Spleen (tissue), 13 donors: ENCODE measurements at places on chromosomes 6 and 20.
A peak's percentile ranks its signal among the peaks of the same experiment; 100 is the strongest.

DNA sequence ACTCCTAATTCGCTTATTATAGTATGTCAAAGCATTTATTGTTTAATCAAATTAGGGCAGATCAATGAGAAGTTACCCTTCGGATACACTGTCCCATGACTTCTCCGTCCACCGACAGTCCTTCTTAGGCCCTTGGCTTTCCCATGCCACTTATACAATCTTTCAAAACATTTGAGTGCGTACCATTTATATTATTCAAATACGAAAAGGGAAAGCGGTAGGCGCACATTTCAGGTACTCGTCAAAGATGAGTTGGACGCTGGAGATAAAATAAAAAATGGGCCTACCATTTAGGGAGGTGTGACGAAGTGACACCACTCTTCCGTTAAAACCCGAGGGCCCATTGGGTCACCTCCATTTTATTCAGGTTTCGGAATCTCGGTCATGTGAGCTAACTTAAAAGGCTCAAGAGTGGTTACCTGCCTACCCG lies 542 bp upstream of the AFG1L start:
- no peak for DNase-seq

GRCh38 chr20:9566977-9567376 lies 52.6 kb downstream of the LAMP5 start:
- no peak for DNase-seq

DNA sequence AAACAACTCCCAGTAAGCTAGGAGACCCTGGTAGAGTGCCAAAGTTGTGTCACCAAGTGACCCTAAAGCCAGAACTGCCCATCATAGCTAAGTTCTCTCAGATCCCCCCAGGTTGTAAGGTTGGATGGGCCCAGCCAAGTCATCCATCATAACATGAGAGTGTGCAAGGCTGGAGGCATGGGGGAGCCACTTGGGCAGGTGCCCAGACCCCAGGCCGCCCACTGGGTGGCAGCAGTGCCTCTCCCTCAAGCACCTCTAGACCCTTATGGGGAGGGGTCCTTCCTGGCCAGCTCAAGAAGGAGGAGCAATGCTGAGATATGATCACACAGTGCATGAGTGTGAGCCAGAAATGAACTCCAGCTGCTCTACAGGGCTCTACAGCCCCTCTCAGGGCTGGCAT lies 154.5 kb downstream of the MYLK4 start:
- no peak for DNase-seq

DNA sequence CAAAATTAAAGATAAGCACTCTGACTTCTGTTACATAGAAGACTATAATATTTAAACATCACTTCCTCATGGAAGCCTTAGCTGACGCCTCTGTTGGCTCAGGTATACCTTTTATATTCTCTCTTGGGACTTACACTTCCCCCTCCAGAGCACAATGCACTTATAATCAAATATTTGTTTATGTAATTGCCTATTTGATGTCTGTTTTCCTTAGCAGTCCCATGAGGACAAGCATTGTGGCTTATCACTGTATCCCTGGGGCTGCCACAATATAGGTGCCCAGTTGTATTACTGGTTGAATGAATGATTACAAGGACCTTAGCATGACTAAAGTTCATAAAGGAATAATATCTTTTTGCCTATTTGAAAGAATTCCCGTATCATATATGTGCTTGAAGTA lies 186.7 kb upstream of the VGLL2 start:
- DNase-seq, result no peak

GRCh38 chr20:21167261-21167660 lies 41.4 kb downstream of the KIZ start:
- no peak for DNase-seq

DNA sequence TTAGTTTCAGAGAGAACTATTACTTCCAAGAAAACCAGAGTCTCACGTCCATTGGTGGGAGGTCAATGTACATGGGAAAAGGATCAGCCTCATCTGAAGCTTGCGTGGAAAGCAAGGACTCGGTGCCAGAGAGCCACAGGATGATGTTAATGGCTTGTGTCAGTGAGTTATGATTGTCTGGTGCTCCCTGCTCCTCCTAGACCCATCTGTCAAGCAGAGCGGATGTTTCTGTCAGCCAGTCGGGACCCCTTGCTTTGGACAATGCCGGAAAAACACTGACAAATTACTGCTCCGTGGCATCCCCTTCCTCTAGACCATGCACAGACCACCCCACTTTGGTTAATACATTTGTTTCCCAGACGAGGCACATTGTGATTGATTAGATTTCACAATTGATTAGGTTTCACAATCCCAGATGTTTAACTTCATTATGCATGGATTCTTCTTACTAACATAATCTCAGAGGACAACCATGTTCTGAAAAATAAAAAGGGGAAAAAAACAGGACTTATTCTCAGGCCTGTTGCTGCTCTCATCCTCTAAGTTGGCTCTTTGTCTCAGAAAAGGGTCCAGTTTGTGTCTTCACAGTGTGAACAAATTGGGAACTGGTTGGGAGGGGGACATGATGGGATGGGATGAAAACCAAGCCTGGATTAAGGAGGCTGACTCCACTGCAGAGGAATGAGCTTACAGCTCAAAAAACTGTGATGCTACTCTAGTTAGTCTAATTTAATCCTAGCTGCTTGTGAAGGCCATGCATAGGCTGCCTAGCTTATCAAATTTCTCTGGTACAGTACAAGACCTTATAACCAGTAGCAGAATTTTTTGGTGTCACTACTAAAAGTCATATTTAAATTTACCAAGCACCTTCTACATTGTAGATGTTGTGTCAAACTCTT lies 51.9 kb downstream of the UNC5CL start:
- DNase-seq, result no peak

GRCh38 chr20:47278907-47279348 lies 77.6 kb downstream of the ZMYND8 start:
- DNase-seq, result no peak

- DNase-seq, result no peak
These were observed 20.0 kb downstream of the IRF4 start for GRCh38 chr6:411402-412145.

GRCh38 chr6:18101873-18102272 lies 20.6 kb downstream of the NHLRC1 start:
- DNase-seq, result no peak

GRCh38 chr6:33199687-33200218 lies 712 bp downstream of the RXRB start:
- peak; percentile 94 for DNase-seq

DNA sequence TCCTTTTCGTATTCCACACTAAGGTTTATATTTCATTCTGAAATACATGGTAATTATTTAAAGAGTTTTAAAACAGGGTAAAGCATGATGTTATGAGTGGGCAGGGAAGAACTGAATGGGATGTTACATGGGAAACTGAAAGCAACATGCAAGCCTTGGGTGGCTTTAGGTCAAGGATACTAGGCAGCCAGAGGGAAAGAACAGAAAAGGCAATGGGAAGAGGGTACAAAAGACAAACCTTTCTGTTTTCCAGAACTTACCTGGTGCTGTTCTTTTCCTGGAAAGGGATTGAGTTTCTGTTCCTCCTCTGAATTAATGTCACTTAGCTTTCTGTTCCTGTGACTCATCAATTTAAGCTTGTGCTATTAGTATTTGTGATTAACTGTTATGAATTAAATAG lies 71.2 kb upstream of the SMIM8 start:
- DNase-seq, result no peak

GRCh38 chr20:50601511-50602431 lies 89.6 kb downstream of the RIPOR3 start:
- DNase-seq, result no peak

DNA sequence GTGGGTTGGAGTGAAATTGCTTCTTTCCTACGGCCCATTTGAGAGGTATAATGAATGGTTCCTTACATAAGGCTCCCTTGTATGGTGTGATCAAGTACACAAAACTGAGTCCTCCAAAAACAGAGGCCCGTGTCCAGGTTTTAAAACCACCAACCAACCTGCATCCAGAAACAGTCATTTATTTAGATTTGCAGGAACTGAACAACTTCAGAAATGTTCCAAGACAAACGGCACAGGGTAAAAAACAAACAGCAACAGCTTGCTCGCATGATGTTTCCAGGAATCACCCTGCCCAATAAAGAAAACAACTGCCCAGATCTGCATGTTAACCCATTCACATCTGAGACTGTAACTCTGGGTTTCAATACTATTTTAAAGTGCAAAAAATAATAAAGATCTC lies 40.2 kb upstream of the TRAM2 start:
- DNase-seq, result no peak

DNA sequence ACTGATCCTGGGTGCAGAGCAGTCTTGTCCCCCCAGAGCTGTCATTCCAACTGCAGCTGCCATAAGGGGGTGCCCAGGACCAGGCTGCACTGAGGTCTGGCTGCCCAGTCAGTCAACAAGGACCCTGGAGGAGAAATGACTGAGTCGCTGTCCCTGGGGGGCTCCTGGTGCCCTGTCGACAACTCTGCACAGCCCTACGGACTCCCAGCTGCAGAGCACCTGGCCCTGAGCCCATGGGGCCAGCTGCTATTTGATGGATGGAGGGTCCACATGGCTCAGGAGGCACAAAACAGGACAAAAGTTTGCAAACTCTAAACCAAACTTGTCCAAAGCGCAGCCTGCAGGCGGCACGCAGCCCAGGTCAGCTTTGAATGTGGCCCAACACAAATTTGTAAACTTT lies 46.3 kb upstream of the RPS6KA2 start:
- no peak for DNase-seq

GRCh38 chr6:105258816-105259215 lies 79.0 kb upstream of the POPDC3 start:
- DNase-seq, result no peak

GRCh38 chr6:35497571-35498421 lies 917 bp upstream of the TEAD3 start:
- DNase-seq, result peak; percentile 86

DNA sequence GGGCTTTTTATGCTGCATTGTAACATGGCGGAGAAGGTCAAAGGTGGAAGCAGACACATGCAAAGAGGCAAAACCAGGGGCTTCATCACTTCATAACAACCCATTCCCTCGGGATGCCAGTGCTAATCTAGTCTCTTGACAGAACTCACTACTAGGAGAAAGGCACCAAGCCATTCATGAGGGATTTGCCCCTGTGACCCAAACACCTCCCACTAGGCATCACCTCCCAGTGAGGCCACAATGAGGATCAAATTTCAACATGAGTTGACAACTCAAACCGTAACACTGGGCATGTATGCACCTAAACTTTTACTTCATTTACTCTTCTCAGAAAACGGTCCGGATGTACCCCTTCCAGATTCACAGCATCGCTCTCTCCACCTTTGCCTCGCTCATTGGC lies 61.9 kb downstream of the CDS2 start:
- DNase-seq, result no peak

DNA sequence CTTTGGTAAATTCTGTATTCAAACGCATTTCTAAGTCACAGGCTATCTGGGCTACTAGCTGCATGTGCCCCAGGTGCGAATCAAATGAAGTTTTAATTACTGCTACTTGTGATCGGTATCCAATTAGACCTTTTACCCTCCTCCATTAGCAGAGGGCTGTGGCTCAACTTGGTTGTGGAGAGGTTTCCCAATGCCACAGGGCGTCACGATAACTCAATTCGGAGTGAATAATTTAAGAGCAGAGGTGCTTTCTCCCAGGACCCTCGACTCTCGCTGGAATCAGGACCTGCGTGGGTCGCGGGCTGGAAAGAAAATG lies 640 bp downstream of the SAYSD1 start:
- DNase-seq, result no peak

- no peak for DNase-seq
These were observed 47.1 kb upstream of the PIM1 start for GRCh38 chr6:37122861-37123260.

DNA sequence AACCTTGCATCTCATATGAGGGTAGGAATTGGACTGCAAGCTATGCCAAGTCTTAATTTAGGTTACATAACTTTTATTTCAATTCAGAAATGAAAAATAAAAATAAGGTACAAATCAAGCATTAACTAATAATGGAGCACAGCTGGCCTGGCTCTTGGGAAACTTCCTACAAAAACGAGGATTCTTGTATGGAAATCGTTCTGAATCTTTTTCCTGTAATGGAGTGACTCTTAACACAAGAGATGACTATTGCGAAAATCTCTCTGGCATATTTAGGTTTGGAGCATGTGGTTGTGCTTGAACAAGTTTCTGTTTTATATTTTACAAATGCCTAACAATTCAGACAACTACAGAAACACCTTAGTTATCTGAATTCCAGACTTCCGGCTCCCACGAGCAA lies 34.0 kb upstream of the PI16 start:
- no peak for DNase-seq

DNA sequence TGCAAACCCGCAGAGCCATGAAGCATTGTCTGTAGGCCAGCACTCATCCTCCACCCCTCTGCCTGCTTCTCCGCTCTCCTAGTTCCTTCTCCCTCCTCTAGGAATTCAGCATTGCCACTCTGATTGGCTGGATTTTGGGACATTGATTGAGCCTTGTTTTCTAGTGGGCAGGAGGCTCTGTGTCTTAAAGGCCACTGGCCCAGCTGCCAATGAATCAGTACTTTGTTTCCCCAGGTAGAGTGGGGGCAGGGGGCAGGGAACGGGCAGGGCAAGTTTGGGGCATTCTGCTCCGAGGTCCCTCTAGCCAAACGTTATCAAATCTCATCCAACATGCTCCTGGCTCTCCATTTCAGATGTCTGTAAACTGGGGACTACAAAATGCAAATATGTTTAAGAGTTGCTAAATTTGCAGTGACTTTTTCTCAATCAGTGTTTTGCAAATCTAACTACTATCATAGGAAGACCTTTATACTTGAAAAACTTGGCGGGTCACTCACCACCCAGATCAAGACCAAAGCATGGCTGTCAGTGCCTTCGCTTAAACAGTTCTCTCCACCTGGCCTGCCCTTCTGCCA lies 10.4 kb upstream of the BPI start:
- DNase-seq, result no peak

GRCh38 chr20:35711588-35712209 lies 12.5 kb downstream of the ROMO1 start:
- DNase-seq, result no peak

GRCh38 chr6:16822529-16822928 lies 61.3 kb upstream of the ATXN1 start:
- DNase-seq, result no peak

- no peak for DNase-seq
These were observed 136.4 kb upstream of the KCNG1 start for GRCh38 chr20:51159303-51159702.
